Amniotic stem cell (primary cell): ENCODE measurements at places on chromosomes 13 and 19.

DNA sequence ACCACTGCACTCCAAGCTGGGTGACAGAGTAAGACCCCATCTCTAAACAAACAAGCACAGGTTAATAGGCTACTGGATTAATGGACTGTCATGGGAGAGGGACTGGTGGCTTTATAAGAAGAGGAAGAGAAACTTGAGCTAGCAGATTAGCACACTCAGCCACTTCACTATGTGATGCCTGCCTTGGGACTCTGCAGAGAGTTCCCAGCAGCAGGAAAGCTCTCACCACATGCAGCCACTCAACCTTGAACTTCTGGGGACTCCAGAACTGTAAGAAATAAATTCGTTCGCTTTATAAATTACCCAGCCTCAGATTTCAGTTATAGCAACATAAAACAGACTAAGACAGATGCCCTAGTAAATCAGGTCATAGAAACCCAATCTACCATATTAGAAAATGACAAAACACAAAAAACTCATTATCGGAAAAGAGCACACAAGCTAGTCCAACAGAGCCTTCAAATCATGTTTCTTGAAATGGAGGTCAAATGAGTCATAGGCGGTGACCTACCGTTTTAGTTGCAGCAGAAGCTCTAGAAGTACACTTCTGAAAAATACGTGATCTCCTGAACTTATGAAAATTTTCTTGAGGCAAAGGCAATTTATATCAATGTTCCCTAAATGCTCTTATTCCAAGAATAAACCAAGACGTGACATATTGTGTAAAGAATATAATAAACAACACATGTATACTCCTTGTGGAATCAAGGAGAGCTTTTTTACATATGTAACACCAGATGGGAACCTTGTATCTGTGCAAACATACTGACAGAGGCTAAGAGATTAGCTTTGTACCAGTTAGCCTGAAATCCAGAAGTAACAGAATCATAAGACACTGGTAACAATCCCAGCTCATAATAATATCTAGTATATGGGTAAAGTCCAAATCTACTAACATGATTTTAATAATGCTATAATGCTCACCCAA, 340.9 kb upstream of the SGCG start:
- DNase-seq: no peak

- no peak for DNase-seq
Observed at GRCh38 chr19:56667311-56667870, 4.2 kb downstream of the ZNF835 start.

DNA sequence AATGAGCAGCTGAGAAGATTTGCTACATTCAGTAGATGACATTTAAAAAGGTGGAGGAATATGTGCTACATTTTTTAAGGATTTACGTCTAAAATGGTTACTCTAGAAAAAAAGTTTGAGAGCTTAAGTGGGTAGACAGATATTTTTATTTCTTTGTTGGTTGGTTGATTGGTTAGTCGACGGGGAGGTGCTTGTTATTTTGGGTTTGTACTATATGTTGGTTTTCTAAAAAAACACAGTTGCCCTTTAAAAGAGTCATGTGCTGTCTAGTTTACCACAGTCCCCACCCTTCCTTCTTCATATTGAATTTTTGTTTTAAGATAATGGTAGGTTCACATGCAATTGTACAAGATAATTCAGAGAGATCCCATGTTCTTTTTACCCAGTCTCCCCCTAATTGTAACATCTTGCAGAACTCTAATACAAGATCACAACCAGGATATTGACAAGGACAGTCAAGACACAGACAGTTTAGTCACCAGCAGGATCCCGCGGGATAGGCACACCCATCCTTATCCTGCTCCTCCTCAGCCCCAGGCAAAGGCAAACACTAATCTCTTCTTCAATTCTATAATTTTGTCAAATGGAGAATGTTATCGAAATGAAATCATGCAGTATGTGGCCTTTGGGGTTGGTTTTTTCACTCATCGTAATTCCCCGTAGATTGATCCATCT, 171.4 kb downstream of the FOXO1 start:
- DNase-seq: no peak

DNA sequence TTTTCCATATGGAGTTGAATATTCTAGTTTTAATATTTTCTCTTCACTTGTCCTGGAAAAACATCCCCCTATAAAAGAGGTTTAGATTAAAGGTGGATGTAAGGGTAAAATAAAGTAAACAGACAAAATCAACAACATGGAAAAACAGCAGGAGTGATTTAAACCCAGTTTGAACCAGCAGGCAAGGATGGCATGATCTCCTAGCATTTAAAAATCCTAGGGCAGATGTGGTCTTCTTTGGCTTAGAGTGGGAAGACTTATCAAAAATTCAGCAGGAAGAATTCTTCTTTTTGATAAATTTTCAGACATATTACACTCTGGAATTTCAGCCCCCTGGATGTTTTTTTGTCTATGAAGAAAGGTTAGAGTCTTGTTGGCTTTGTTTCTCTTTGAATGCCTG, 36.5 kb downstream of the CLEC17A start:
- DNase-seq: no peak

DNA sequence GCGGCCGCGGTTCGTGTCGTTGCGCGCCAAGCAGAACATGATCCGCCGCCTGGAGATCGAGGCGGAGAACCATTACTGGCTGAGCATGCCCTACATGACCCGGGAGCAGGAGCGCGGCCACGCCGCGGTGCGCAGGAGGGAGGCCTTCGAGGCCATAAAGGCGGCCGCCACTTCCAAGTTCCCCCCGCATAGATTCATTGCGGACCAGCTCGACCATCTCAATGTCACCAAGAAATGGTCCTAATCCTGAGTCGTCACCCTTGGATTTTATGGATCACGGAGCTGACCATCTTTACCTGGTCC, 475 bp downstream of the MRPL57 start:
- no peak for DNase-seq

- no peak for DNase-seq
Observed at GRCh38 chr13:108070925-108071324, 144.4 kb downstream of the LIG4 start.

GRCh38 chr19:16405091-16405490, 66.7 kb downstream of the EPS15L1 start:
- no peak for DNase-seq

- DNase-seq: no peak
Observed at GRCh38 chr13:68254151-68254550, 1024.0 kb upstream of the PCDH9 start.

DNA sequence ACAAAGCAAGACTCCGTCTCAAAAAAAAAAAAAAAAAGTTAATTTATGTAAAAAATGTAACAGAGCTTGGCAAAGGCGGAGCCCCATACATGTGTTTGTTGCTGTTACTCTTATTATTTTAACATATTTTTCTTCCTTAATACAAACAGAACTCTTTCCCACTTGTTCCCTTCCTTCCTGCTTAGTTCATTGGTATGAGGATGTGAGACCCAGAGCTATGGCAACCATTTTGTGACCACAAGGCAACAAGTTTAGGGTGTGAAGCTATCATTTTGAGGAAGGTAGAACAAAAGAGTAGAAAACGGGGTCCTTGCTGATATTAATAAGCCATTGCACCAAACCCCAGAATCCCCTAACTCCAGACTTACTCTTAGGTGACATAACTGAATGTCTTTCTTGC, 5.4 kb downstream of the IFNL1 start:
- DNase-seq: no peak

DNA sequence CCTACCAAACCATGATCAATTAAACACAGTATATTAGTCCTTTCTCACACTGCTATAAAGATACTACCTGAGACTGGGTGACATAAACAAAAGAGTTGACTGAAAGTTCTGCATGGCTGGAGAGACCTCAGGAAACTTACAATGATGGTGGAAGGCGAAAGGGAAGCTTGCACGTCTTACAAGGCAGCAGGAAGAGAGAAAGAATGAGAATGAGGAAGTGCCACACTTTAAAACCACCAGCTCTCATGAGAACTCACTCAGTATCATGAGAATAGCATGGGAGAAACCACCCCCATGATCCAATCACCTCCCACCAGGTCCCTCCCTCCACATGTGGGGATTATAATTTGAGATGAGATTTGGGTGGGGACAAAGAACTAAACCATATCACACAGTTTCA, 324.9 kb upstream of the ZNF507 start:
- DNase-seq: no peak

GRCh38 chr19:4278010-4278409, 1.1 kb upstream of the SHD start:
- no peak for DNase-seq

- DNase-seq: no peak
Observed at GRCh38 chr13:51524312-51524711, 60.0 kb upstream of the WDFY2 start.

DNA sequence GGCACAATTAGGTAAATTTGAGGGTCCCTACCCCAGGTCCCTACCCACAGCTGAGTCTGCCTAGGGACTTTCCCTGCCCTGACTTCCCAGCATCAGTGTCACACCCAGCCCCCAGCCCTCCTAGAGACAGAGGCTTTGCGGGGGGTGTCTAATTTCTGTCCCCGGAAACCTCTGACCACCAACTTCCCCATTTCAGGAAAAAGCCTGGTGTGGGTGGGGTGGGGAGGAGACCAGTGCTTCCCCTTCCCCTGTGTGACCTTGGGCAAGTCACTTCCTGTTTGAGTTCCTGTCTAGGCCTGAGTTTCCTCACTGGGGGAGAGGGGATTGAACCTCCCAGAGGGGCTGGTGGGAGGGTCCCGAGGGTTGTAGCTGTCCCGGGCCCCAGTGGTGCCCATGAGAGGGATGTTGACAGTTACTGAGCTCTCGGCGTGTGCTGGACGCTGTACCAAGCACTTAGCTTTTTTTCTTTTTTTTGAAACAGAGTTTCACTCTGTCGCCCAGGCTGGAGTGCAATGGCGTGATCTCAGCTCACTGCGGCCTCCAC, 7.9 kb downstream of the VASP start:
- no peak for DNase-seq

GRCh38 chr19:55257461-55258420, 1.1 kb downstream of the PPP6R1 start:
- no peak for DNase-seq

- no peak for DNase-seq
Observed at GRCh38 chr19:44003461-44004009, 778 bp downstream of the ZNF230 start.

- DNase-seq: no peak
Observed at GRCh38 chr19:750640-751423, at the start of gene MISP. MISP (plus strand) TSS chr19:751112; CDS start chr19:756947, 5,835 bp downstream.

- no peak for DNase-seq
Observed at GRCh38 chr19:32966750-32967149, 5.0 kb downstream of the CEP89 start.

- no peak for DNase-seq
Observed at GRCh38 chr19:15721268-15721667, 6.6 kb upstream of the OR10H2 start.

- DNase-seq: no peak
Observed at GRCh38 chr19:44905437-44906160, at the start of gene APOE. APOE (plus strand) TSS chr19:44905796; CDS start chr19:44906625, 829 bp downstream.

GRCh38 chr19:2487842-2488241, 11.9 kb downstream of the GADD45B start:
- DNase-seq: no peak

DNA sequence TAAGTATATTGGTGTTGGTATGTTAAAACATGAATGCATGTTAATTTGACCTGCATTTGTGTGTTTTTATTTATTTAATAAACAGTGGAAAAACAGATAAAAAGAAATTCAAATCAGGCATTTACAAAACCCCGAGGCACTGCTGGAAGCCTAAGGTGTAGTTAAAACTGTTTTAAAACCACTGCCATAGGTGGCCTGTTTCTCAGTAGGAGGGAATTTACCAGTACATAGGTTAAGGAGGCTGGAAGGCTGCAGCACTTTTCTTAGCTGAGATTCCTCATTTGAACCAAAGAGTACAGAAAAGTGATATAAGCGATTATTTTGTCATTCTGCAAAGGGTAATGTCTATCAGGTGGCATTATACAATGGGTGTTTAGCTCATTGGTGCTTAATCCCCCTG, 99.6 kb downstream of the PAN3 start:
- no peak for DNase-seq

DNA sequence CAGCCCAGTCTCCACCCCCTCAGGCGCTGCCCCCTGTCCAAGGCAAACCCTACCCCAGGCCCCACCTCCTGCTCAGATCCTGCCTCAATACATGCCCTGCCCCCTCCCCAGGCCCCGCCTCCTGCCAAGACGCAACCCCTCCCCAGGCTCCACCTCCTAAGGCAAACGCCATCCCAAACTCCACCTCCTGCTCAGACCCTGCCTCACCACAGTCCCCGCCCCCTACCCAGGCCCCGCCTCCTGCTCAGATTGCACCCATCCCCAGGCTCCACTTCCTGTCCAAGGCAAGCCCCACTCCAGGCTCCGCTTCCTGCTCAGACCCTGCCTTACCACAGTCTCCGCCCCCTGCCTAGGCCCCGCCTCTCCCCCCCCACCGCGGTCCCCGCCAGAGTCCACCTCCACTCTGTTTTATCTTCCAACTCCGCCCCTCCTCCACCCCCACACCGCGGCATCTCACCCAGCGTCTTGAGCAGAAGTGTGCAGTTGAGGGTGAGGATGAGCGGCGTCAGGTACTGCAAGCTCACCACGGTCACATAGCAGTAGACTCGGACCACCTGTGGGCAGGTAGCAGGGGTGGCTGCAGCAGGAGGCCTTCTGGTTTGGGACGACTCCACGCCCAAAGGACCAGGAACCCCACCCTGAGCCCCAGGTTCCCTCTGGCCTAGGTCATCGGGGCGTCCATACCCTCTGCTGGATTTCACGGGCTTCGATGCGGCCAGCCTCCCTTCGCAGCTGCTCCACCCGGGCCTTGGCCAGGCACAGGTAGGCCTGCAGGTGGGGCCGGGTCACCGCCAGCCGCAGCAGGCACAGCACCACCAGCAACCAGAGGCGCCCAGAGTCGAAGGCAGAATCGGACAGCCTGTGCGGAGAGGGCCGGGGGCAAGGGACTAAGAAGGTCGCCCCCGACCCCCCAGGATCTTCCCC, 17.7 kb downstream of the TMEM161A start:
- no peak for DNase-seq

GRCh38 chr19:35267353-35267817, 1.4 kb upstream of the USF2 start:
- DNase-seq: peak; percentile 26

- no peak for DNase-seq
Observed at GRCh38 chr13:95671597-95671996, 5.3 kb upstream of the DNAJC3 start.

DNA sequence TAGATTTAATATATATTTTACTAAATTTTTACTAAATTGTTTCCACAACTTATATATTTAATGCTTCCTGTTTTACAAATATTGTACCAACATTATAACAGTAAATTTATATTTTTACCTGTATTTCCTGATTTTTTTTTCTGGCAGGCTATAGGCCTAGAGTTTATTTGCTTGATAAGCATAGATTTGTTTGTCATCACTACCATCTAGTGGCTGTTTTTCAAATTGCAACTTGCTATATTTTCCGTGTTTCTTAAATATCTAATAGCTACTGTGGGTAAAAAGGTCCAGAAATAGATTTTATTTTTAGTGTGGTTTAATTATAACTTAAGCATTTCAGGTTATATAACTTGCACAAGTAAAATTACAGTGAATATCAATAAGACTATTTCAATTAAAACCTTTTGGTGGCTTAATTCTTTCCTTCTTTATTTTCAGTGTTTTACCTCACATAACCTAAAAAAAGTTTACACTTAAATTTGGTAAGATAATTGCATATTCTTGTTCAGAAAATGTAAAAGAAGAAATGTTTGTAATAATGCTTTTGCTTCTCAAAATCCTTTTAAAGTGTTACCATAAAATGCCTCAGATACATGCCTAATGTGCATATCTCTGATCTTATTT, 60.6 kb downstream of the NDFIP2 start:
- no peak for DNase-seq

- DNase-seq: no peak
Observed at GRCh38 chr19:1857648-1858326, 5.6 kb downstream of the KLF16 start.

GRCh38 chr19:32813862-32814425, 55.6 kb downstream of the SLC7A9 start:
- no peak for DNase-seq
